ENCODE measurements at places on chromosomes 4 and X.
A peak's percentile ranks its signal among the peaks of the same experiment; 100 is the strongest.

DNA sequence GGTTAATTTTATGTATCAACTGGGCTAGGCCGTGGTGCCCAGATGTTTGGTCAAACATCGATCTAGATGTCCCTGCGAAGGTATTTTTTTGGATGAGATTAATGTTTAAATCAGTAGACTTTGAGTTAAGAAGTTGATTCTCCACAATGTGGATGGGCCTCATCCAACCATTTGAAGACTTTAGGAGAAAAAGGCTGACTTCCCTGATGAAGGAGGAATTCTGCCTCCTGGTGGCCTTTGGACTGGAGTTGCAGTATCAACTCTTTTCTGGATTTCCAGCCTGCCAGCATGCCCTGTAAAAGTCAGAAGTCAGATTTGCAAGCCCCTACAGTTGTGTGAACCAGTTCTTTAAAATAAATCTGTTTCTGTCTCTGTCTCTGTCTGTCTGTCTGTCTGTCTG lies 91.4 kb downstream of the STK32B start:
- peak; percentile 27 for DNase-seq

GRCh38 chr4:71518283-71518989 lies 179.6 kb downstream of the SLC4A4 start:
- no peak for DNase-seq

DNA sequence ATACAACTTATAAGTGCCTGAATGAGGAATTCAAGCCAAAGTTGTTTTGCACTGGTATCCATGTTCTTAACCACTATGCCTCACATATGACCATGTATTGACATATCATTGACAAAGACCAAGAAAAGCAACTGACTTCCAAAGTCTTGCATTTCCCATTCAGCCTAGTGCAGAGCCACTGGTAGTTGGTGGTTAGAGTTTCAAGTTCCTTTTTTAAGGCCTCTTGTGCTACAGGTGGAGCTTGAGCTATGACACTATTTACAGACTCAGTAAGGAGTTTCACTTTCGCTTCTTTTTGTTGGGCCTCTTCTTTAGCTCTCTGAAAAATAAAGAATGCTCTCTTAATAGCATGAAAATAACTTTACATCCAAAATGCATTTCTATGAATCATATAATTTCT lies 763.0 kb downstream of the DMD start:
- DNase-seq: peak; percentile 42

- no peak for DNase-seq
Observed at GRCh38 chr4:67700116-67700737, 728 bp downstream of the UBA6 start.

DNA sequence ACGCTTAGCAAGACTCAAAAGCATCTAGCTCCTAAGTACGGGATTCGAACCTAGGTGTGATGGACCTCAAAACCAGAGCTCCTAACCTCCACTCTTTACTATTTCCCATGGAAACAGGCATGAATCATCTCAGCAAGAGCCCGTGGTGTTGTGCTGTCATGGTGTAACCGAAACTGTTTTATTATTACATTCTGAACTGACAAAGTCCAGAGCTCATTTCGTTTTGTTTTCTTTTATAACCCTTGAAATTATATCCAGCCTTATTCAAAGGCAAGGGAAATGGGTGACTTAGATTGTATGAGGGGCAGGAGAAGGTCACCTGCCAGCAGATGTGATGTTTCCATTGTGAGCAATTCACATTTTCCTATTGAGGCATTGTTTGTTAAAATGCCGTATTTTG lies 301.1 kb downstream of the FRMPD4 start:
- no peak for DNase-seq

DNA sequence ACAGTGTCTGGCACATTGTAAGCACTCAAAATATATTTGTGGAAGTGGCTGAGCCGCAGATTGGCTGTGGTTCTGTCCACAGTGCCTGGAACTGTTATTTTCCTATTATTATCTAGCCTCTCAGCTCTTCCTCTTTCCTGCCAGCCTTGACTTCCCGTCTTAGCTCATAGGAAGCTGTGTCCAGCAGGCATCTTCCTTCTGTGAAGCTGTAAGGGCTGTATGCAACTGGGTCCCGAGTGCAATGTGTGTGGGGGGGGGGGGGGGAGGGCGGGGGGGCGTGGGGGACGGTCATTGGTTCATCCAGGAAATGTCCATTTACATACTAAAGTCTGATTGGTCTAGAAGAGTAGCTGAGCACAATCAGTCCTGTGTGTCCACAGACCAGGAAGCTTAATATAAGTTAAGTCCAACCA lies 210.7 kb downstream of the PDGFRA start:
- DNase-seq: peak; percentile 82

DNA sequence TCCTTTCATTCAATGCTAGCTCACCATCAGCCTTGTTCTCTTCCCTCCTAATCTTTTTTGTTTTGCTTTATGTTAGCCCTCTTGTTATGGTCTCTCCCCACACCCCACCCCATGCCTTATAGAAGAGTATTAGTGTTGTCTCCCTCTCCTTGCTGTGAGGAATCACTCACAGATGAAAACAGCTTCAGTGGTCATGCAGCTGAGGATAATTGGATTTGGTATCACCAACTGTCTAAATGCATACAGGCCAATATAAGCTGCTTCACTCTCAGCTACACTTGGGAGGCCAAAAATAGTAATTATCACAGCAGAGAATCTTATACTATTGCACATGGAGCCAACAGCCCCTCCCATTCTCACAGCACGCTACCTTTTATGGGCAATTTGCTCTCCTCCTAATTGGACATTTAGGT lies 494.6 kb upstream of the FAM241A start:
- no peak for DNase-seq

DNA sequence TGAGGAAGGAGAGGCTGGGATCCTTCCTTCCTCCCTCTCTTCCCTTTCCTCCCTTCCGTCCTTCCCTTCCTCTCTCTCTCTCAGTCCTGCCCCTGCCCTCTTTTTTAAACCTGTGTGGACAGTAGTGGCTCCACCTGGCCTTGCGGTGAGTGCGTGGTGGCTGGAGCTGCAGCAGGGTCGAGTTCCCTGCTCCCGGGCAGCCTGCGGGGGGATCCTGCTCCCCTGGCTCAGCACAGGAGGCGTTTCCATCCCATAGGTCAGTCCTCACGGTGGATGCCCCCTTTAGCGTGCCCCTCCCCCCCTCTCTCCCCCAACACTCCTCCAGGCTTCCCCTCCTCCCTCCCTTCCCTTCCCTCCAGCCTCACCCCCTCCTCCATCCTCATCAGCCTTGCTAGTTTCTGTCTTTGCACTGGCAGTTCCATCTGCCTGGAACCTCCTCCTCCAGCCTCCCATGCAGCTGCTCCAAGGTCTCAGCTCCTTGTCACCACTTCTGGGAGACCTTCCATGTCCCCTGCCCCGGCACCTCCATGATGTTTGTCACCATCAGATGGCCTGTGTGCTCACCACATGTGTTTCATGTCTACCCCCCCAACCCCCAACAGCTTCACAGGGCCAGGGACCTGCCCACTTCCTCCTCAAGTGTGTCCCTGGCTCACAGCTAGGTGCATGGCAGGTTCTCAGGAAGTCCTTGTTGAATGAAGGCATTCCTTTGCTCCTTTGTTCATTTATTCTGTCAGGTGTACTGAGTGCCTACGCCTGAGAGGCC lies 68.4 kb downstream of the PSAPL1 start:
- DNase-seq: no peak

- DNase-seq: no peak
Observed at GRCh38 chr4:108881986-108882385, 119.1 kb upstream of the ETNPPL start.

DNA sequence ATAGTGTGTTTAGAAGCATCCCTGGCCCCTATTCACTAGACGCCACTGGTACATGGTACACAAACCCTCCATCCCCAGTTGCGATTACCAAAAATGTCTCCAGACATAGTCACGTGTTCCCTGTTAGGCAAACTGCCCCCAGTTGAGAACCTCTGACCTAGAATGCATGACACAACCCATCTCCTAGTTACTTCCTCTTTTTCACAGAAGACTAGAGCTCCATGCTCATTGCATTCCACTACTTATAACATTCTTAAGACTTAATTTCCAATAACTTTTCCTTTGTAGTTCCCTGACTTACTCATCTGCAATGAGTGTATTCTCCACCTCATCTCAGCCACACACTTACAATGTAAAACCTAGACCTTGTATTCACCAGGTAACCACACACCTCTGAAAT lies 68.6 kb downstream of the PRSS12 start:
- DNase-seq: peak; percentile 8

GRCh38 chr4:78372355-78372988 lies 179.1 kb upstream of the ANXA3 start:
- DNase-seq: no peak

GRCh38 chrX:43747476-43747875 lies 91.4 kb downstream of the MAOA start:
- no peak for DNase-seq

DNA sequence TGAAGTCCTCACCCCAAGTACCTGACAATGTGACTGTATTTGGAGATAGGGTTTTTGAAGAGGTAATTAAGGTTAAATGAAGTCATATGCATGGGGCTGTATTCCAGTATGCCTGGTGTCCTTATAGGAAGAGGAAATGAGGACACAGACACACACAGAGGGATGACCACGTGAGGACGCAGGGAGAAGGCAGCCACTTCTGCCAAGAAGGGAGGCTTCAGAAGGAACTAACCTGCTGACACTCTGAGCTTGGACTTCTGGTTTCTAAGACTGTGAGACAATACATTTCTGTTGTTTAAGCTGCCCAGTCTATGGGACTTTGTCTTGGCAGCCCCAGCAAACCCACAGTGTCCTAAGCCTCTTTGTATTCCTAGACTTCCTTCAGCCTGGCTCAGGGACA lies 3.0 kb upstream of the SLC2A9 start:
- no peak for DNase-seq

DNA sequence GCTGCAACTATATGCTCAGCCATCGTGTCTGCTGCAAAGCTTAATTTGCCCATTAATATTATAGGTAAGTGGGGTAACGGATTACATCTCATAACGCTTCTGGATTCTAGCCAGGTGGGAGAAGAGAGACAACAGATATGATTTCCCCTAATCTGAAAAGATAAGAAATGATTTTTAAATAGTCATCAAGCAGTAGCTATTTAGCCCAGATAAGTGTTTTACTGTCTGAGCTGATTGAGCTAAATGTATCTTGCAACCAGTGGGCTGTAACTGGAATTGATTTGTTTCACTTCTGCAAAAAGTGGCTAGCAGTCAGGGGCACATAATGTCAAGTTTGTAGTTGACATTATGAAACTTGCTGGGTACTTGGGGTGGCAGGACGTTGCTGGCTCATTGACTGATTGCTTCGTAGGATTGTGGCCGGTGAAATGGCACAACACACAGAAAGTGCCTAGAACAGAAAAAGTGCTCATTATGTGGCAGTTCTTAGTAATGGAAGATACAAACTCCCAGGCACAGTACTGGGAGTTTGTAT lies 18.5 kb downstream of the LAP3 start:
- DNase-seq: no peak

DNA sequence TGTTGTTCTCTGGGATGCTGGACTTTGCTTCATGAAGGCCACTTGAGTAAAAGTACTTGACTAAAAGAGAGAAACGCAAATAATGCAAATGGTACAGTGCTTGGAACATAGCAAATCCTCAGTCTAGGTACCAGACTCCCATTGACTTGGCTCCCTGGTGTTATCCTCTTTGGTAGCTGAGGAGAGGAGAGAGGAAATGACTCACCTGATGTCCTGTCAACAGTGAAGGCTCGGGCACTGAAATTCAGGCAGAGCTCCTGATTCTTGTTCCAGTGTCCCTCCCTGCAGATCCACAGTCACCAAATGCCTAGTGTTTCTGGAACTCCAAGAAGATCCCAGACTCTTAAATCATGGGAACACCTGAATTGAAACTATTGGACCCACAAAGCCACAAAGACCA lies 22.5 kb upstream of the TCEAL4 start:
- no peak for DNase-seq

DNA sequence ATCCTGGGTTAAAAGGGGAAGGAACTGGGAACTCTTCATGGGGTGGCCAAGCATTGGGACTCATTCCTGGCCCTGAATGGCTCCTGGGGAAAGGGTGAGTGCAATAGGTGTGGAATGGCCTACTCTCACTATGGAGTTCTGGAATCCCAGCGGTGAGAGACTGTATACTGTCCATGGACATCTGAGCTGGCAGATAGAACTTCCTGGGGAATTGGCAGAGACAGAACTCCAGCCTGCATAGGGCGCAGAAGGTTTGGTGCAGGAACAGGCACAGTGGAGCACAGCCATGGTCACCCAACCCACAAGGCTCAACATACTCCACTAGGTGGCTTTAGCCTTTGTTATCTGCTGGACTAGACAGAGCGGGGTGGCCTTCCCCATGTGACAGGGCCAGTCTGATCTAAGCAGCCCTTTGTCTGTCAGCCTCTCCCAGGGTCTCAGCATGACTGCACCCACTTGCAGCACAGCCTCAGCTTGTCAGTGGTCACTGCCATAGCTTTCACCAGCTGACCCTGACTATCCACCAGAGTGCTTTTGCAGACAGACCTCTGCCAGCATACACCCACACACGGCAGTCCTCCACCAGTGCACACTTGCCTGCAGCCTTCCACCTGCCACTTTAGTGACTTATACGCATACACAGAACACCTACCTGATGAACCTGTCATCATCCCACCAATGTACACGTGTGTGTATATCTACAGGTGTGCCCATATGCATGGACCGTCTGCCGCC lies 48.4 kb downstream of the TECRL start:
- DNase-seq: no peak

GRCh38 chr4:17033768-17034181 lies 135.3 kb upstream of the LDB2 start:
- DNase-seq: no peak

DNA sequence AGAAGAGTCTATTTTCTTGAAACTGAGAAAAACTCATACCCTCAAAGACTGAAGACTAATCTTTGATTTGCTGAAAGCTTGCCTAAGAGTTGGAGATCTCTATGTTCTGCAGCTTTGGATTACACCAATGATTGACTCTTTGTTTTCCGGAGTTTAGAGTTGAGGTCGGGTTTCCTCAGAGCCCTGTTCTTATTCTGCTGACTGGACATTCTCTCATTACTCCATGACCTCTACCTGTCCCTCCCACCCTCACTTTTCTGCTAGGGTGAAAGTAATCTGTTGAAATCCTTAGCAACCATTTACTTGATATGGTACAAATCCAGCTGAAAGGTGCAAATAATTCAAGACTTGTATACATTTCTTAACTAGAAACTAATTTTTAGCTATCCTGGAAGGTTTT lies 421.5 kb upstream of the FRG1 start:
- no peak for DNase-seq

GRCh38 chr4:80006935-80007744 lies 65.9 kb downstream of the ANTXR2 start:
- no peak for DNase-seq

DNA sequence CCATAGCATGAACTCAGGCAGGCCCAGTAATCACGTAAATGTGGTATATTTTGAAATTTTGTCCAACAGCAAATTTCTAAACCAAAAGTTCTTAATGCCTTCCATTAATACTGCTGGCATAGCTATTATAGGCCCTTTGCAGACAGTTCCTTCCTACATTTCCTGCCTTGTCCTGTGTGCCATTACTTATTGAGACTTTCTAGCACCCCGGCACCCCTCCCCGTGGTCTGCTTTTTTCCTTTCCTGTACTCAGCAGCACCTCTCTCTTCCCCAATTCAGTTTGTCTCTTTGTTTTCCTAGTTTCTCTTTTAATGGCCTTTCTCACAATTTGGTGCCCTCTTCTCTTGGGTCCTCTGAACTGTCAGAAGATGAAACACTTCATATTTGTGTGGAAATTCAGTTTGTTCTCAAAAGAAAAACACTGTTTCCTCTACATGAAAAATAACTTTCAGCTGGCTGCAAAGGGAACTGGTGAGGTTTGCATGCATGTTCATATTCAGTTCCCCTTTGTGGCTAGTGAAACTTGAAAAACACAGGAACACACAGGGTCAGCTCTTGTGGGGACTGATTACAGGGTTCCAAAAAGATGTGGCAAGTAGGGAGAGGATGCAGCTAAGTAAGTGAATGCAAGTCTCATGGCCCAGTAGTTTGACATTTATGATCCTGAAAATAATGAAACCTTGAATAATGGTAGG lies 17.1 kb downstream of the GPR34 start:
- DNase-seq: peak; percentile 73
